ENCODE measurements at places on chromosomes 6 and 20. TPM values are rescaled to one million over a fixed set of nuclear protein-coding genes. Genes with fewer than 3 reads are reported as not detected.

DNA sequence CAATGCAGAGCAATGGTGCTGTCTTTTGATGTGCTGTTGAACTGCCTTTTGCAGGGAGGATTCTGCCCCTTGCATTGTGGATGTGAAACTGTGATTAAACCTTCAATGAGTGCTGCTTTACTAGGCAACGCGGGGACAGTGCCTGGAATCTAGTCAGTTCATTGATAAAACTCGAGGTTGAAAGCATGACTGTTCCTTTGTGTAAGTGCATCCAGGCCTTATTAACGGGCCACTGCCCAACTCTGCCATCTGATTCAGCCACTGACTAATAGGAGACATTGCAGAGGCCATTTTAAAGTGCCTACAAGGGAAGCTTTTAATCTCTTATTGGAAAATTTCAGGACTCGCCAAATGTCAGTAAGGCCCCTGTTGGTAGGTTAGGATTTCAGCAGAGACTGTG, 49.3 kb downstream of the SLC35F1 start:
- H3K27me3 ChIP-seq = no peaks in the 10 kb centered on the region
- H3K27ac ChIP-seq = no peak overlapping the region
- no peaks in the 10 kb centered on the region for H3K36me3 ChIP-seq
- DNase-seq = no peak
- no peak overlapping the region for H3K4me3 ChIP-seq

The EMILIN3 gene
- total RNA-seq = not detected

The TGM3 gene
- total RNA-seq = not detected

DNA sequence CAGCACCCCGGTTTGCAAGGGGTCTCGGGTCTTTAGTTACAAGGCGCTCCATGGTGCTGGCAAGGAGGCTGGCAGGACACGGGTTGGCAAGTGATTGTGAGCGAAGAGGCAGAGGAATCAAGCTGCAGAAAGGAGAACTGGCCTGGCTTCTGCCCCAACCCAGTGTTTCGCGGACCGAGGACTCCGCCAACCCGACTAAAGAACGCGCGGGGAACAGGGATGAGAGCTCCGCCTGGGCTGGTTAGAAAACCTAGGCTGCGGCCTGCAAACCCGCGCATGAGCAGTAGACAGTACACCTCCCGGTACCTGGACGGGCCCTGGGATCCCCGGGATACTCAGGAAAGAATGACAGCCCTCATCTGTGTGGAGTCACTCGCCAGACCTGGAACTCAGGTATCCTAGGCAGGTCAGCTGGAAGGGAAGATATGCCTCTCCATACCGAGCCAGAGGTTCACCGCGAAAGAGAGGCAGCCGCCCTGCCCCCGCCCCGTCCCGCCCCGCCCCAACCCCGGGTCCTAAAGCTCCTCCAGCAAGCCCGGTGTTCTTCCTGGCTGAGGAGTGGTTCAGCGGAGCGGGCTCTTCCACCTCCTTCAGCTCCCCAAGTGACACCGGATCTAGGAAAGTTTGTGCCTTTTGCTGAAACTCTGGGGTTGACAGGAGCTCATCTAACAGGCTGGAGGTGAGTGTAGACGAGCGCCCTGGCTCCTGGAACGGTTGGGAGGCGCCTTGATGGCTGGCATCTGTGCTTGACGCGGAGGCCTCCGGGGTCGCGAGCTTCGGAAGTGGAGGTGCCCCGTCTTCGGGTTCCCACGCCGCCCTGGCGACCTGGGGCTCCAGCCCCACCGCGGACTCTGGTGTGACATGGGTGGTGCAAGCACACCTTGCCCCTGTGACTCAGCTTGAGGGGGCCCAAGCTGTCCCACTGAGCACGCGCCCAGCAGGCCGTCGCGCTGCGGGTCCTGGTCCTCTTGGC, 1847.3 kb upstream of the DEFB115 start:
- peaks cover 34% of the 10 kb centered on the region for H3K27me3 ChIP-seq
- DNase-seq = no peak
- H3K36me3 ChIP-seq = peaks cover 1% of the 10 kb centered on the region
- no peaks in the 10 kb centered on the region for H3K4me1 ChIP-seq
- no peak overlapping the region for H3K27ac ChIP-seq

The ADGRF5 gene
- total RNA-seq = not detected

The LGSN gene
- total RNA-seq = 0.18 TPM

- H3K27ac ChIP-seq = no peak overlapping the region
- no peak for DNase-seq
- peaks cover 8% of the 10 kb centered on the region for H3K4me1 ChIP-seq
- H3K4me3 ChIP-seq = no peak overlapping the region
- H3K36me3 ChIP-seq = no peaks in the 10 kb centered on the region
- peaks cover 27% of the 10 kb centered on the region for H3K27me3 ChIP-seq
Measured at GRCh38 chr6:107495196-107495643, 5.3 kb downstream of the SOBP start.

DNA sequence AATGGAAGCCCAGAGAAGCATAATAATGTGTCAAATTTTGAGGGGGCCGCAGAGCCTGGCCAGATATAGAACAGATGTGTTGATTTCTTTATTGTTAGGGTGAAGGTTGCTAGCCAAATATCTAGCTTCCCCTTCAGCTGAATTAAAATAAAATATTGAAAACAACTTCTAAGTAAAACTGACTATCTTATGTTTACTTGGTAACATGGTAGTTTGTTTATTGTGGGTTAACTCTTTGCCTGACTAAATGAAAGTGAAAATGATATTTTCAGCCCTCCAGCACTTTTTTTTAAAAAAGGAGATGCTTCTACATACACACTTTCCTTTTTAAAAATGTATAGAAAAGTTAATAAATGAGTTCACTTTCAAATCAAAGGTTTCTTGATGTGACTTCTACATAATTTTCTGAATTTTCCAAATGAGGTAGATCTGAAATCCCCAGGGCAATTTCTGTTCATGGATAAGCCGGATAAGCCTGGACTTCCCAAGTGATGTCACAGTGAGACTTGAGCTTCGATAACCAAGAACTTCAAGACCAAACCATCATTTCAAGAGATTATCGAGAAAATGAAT, 172.1 kb upstream of the OLIG3 start:
- H3K36me3 ChIP-seq = peaks cover 11% of the 10 kb centered on the region
- peak overlapping the region; percentile 85 for H3K27ac ChIP-seq
- no peak for DNase-seq

The ALDH8A1 gene
- 2.5 TPM for total RNA-seq

GRCh38 chr20:41222296-41222695, 85.0 kb downstream of the PLCG1 start:
- no peak overlapping the region for H3K4me3 ChIP-seq
- no peak overlapping the region for H3K27ac ChIP-seq
- no peaks in the 10 kb centered on the region for H3K36me3 ChIP-seq

The KCNK16 gene
- total RNA-seq = not detected

- no peaks in the 10 kb centered on the region for H3K27me3 ChIP-seq
- H3K4me3 ChIP-seq = no peak overlapping the region
- H3K36me3 ChIP-seq = peaks cover 61% of the 10 kb centered on the region
- no peak overlapping the region for H3K27ac ChIP-seq
- H3K4me1 ChIP-seq = peaks cover 32% of the 10 kb centered on the region
Measured at GRCh38 chr6:10756085-10756484, 8.5 kb downstream of the TMEM14B start.

DNA sequence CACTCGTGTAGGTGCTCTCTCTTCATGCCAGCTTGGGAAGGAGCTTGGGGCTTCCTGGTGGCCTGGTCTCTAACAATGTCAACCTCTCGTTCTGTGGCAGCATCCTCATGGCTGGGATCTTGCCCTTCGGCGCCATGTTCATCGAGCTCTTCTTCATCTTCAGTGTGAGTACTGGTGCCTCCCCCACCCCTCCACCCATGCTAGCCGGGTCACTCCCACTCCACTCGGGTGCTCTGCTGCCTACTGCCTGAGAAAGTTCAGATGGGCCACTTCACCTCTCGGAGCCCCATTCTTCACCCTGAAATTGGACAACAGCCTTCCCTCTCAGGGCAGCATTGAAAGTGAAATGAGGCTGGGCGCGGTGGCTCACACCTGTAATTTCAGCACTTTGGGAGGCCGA, 48.8 kb downstream of the TM9SF4 start:
- H3K27me3 ChIP-seq = no peaks in the 10 kb centered on the region
- no peak overlapping the region for H3K27ac ChIP-seq
- peaks cover 34% of the 10 kb centered on the region for H3K36me3 ChIP-seq
- no peaks in the 10 kb centered on the region for H3K4me1 ChIP-seq
- no peak for DNase-seq

GRCh38 chr20:37615340-37616109, 78.3 kb upstream of the CTNNBL1 start:
- H3K27me3 ChIP-seq = peaks cover 28% of the 10 kb centered on the region
- H3K4me3 ChIP-seq = no peak overlapping the region
- no peak overlapping the region for H3K27ac ChIP-seq

DNA sequence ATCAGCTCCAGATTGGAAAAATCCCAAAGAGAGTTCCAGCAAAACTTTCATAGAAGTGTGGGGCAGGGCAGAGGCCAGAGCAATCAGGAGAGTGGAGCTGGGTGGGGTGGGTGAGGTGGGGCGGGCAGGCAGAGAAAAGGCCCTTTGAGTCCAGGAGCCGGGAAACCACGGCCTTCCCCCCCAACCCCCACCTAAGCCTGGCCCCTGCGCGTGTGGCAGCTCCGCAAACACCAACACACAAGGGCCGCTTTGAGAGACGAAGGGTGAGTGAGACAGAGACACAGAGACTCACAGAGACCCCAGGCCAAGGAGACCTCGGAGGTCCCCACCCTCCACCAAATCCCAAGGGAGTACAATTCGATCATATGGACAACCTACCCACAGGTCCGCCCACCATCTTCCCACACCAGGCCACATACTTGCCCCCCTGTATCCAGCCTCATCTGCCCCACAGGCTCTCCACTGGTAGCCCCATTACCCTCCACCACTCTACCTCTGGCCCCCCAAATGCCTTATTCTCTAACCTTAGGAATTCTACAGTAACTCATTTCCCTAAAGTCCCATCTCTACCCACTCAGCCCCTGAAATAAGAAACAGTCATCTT, 1.7 kb downstream of the COL11A2 start:
- no peak overlapping the region for H3K4me3 ChIP-seq
- peaks cover 15% of the 10 kb centered on the region for H3K36me3 ChIP-seq
- H3K27ac ChIP-seq = no peak overlapping the region
- DNase-seq = no peak
- H3K4me1 ChIP-seq = peaks cover 5% of the 10 kb centered on the region
- peaks cover 52% of the 10 kb centered on the region for H3K27me3 ChIP-seq

The PTK6 gene
- total RNA-seq = 0.53 TPM

The PLAGL1 gene
- 14.7 TPM for total RNA-seq

DNA sequence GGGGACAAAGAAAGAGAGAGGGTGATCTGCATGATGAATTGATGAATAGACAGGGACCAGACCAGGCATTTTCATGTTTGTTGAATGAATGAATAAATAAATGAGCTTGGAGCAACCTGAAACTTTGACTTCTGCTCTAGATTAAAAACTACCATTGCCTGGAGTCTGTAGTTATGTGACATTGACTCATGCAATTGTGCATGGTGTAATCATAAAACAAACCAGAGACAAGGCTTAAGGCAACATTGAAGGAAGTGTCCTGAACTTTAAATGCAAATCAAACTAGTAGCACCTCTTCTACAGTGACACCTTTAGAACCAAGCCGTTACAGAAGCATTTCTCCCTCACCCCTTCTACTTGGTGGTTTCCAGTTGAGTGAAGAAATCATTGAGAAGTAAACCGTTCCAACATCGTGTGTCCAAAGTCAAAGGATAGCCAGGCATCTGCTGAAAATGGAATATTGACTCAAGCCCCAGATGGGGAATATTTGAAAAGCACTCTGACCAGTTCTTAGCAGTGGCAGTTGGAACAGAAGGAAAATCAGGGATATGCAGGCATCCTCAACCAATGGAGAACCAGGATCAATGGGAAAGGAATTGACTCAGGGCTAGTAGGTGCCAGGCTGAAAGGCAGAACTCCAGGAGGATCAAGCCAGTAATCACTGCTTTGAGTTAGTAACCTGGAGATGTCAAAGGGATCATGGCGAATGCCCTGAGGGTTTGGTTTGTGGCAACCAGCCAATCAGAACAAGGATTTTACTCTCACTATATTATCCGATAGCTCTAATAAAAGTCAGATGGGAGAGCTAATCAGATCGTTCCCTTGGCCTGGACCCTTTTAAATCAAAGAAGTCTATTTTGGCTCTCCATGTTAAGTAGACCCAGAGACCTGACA, 171.2 kb upstream of the TSHZ2 start:
- H3K36me3 ChIP-seq = no peaks in the 10 kb centered on the region
- no peak overlapping the region for H3K4me3 ChIP-seq
- DNase-seq = no peak
- H3K27me3 ChIP-seq = peaks cover 3% of the 10 kb centered on the region

GRCh38 chr6:6711832-6712448, 123.4 kb downstream of the LY86 start:
- peak overlapping the region; percentile 39 for H3K27ac ChIP-seq
- H3K4me3 ChIP-seq = peak overlapping the region; percentile 9
- no peaks in the 10 kb centered on the region for H3K36me3 ChIP-seq
- H3K4me1 ChIP-seq = peaks cover 28% of the 10 kb centered on the region
- DNase-seq = no peak

The RAD21L1 gene
- total RNA-seq = not detected

- no peak for DNase-seq
- no peaks in the 10 kb centered on the region for H3K36me3 ChIP-seq
- H3K27ac ChIP-seq = no peak overlapping the region
- H3K4me1 ChIP-seq = no peaks in the 10 kb centered on the region
- no peak overlapping the region for H3K4me3 ChIP-seq
- no peaks in the 10 kb centered on the region for H3K27me3 ChIP-seq
Measured at GRCh38 chr6:146989860-146990259, 214.4 kb upstream of the STXBP5 start.

DNA sequence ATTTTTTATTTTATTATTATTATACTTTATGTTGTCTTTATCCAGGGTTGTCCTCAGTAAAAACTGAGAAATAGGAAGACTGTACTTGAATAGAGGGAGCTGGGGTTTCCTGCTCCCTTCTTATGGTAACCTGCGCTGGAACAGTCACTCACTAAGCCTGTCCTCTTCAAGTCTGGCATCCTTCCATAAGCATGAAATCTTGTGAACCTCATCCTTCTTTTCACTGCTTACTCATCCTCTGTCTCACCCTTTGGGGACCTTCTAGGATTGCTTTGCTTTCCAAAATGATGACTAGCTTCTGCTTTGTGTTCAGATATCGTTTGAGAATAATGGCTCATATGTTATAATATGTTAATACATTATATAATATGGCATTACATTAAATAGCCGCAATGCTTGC, 90.6 kb downstream of the C6orf118 start:
- H3K4me3 ChIP-seq = no peak overlapping the region
- H3K4me1 ChIP-seq = no peaks in the 10 kb centered on the region
- DNase-seq = no peak
- H3K27me3 ChIP-seq = no peaks in the 10 kb centered on the region
- H3K36me3 ChIP-seq = no peaks in the 10 kb centered on the region
